ENCODE measurements at places on chromosomes 16 and 17.

DNA sequence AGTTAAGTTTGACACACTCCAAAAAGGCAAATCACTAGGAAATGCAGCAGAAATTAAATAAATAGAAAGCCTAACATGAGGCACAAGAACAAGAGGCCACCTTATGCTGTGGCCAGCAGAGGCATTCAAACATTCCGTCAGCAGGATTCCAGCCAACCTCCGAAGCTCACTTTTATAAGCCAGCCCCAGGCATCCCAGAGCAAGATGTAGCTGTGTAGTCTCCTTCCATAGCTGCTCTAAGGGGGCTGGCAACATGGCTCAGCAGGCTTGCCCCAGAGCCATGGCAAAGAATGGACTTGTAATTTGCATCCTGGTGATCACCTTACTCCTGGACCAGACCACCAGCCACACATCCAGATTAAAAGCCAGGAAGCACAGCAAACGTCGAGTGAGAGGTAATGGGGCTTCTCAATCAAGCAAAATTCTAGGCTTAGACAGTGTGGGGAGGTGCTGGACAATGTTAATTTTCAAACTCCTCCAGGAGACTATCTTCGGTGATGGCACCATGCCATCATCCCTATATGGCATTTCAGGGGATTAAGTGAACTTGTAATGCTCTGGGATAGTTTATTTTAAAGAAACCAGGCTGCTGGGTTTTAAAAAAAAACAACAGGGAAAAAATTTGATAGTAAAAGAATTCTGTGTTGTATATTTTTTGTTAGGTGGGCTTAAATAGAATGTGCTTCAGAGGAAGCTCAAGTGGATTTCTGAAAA is at the start of gene CLEC3A:
Gene CLEC3A, plus strand, starts transcription at position 202 of the 714 bp plus-strand sequence. Its CDS starts 79 bp downstream, at position 281.
- DNase-seq, result no peak

GRCh38 chr16:425740-426114 is 278 bp downstream of the RAB11FIP3 start:
- DNase-seq, result no peak

DNA sequence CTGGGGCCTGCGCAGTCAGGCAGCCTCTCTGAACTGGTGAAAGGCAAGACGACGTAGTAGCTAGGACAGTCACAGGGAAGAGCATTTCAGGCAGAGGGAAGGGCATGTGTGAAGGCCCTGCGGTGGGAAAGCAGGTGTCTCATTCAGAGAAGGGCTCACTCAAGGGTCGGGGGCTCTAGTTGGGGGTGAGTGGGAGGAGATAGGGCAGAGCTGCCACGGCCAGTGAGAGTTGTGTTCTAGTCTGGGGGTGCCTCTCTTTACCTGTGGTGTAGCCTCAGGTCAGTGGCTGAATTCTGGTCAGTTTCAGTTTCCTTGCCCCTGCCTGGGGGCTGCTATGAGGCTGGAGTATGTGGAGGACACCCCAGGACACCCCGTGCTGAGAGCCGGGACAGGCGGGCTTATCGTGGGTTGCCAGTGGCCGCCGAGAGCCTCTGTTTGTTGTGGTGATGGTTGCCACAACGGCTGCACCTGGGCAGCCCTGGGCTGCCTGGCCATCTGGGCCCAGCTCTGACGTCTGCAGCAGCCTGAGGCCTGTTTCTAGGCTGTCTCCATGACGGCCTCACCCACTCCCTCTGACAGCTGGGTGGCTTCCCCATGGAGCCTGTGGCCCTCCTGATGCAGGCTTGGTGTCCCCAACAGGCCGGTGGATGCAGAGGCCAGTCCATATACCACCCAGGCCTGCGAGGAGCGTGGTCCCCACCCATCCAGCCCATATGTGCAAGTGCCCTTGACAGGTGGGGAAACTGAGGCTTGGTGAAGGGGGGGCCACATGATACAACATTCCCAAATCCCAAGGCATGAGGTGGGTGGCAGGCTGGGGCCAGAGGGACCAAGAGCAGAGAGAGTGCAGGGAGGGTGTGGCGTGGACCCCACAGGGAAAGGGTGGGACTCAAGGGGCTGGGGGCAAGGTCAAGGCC is 10.8 kb downstream of the MAP2K3 start:
- no peak for DNase-seq

DNA sequence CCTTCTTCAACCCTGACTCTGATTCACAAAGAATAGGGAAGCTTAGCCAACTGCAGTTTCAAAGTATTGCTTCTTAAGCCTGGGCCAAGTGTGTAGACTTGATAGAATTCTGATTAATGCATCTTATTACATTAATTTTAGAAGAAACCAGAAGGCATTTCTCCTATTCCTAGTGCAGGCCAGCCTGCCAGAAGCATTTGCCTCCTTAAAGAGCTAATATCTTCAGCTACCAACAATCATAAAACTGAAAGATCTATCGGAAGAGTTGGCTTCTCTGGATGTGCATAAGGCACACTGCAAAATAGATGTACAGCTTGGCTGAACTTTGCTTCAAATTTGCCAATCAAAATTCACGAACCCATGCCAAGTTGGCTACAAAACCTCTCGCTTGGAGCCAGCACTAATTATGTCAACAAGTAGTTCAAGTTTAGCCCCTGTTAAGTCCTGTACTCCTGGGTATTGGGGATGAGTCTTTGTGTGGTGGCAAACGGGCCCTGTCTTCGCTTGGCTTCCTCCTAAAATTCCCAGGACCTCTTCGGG is 717.8 kb downstream of the WWOX start:
- DNase-seq, result no peak

DNA sequence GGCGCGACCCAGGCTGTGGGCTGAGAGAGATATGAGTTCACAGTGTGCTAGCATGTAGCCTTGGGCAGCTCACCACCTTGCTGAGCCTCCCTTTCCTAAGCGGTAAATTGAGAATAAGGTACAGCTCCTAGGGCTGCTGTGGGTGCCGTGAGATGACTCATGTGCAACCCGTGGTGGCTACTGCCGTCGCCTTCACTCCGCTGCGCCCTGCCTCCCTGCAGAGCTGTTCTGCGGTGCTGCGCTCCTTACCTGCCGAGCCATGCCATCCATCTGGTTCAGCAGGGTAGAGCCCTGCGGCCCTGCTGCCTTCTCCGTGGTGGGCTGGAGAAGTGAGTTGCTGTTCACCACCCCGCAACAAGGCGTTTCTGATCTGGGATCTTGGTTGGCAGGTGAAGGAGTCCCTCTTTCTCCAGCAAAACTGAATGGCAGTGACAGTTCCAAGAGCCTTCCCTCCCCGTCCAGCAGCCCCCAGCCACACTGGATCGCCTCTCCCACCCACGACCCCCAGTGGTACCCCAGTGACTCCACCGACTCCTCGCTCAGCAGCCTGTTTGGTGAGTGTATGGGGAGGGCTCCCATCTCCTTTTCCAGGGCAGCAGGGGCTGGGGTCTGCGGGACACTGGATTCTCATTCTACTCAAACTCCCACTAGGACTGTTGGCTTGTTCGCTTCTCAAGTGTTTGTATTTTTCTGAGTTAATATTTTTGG is 9.3 kb upstream of the JPT2 start:
- DNase-seq, result no peak

GRCh38 chr16:85222155-85222863 is 110.0 kb upstream of the CIBAR2 start:
- no peak for DNase-seq

- DNase-seq, result no peak
These were observed 7.9 kb downstream of the NLRC5 start for GRCh38 chr16:56997264-56997663.

DNA sequence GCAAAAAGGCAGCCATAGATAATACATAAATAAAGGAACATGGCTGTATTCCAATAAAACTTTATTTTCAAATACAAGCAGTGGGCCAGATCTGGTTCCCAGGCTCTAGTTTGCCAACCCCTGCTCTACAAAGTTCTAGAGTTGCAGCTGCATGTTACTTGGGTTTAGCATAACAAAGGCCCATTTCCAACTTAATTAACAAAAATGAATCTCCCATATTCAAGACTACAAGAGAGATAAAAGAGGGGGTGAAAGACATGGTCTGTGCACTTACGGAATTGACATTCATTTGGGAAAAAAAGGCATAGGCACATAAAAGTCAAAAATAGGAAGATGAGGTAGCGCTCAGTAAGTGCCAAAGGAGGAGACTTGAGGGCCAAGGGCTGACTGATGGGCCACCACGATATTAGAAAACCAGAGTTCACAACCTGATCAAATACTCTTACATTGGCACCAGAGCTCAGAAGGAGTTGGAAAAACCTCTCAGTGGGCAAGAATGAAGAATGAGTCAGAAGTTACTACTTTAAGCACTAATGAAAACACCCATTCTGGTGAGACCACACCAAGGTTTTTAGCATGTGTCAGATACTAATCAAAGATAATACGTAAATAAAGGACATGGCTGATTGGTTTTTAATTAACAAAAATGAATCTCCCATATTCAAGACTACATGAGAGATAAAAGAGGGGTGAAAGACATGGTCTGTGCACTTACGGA is 164.0 kb downstream of the VPS53 start:
- DNase-seq, result no peak

- no peak for DNase-seq
These were observed 50.0 kb downstream of the SHISA9 start for GRCh38 chr16:12951392-12951791.

- DNase-seq, result no peak
These were observed 51.5 kb downstream of the NOL11 start for GRCh38 chr17:67769231-67769630.

Measured in NCI-H1048 (cell line).